Stimulated activated CD8-positive, alpha-beta memory T cell treated with anti-CD3 and anti-CD28 coated beads, Interleukin-2, amount 100 ng/mL, for 1 hour (primary cell): ENCODE measurements at places on chromosomes 4 and X.

DNA sequence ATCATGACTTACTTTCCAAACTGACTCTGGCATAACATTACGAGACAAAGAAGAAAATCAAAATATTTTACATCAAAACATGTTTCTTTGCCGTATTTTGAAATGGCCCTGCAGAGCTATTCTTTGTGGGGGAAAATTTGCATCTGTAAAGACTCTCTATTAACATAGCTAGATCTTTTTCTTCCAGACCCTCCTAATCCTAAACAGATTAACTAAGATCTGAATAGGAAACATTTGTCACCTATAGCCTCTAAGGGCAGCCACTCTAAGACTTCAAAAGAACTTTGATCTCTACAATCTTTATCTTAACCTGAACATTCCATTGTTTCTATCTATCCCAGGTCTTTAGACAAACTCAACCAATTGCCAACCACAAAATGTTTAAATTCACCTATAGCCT lies 176.6 kb upstream of the CENPE start:
- DNase-seq, result no peak

- DNase-seq, result no peak
These were observed 73.6 kb downstream of the CPEB2 start for GRCh38 chr4:15075875-15076274.

GRCh38 chr4:37225778-37226177 lies 18.8 kb upstream of the NWD2 start:
- no peak for DNase-seq

DNA sequence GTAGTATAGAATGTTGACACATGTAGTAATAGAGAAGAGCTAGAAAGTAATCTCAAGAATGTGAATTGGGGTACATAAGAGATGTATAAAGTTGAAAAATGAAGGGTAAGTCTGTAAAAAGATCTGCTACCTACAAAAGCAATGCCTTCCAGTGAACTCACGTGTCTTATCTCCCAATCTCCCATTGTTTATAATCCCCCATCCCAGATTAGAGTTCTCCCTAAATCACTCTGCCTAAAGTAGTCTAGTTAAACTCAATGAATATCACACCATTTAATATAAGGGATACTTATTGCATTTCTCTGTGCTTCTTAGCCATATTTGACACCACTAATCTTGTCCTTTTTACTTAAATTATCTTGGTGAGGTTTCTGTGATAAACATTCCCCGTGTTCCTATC lies 6.6 kb downstream of the TECRL start:
- no peak for DNase-seq

- DNase-seq, result no peak
These were observed 57.0 kb downstream of the DCAF8L1 start for GRCh38 chrX:27924261-27924660.

DNA sequence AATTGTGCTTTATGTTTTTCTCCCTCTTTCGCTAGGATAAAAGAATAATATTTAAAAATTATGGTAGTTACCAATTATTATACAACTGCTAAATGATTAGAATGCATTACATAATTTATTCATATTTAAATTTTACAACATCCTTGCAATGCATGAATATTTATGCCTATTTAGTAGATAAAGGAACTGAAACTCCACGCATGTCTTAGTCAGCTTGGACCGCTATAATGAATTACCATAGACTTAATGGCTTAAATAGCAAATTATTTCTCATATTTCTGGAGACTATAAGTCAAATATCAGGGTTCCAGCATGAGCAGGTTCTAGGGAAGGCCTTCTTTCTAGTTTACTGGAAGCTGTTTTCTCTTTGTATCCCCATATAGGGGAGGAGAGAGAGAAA lies 1555.4 kb upstream of the ADGRL3 start:
- no peak for DNase-seq

- no peak for DNase-seq
These were observed 196.4 kb upstream of the RADX start for GRCh38 chrX:106415276-106415895.

GRCh38 chr4:158770671-158771070 lies 1.8 kb downstream of the FNIP2 start:
- no peak for DNase-seq
